Left lung (tissue), 14 donors: ENCODE measurements at places on chromosomes 4 and X.

- DNase-seq = no peak
- H3K27ac ChIP-seq = no peak overlapping the region
- no peaks in the 10 kb centered on the region for H3K36me3 ChIP-seq
- no peaks in the 10 kb centered on the region for H3K4me1 ChIP-seq
- no peak overlapping the region for H3K4me3 ChIP-seq
Observed at GRCh38 chr4:152229782-152230289, 306.1 kb downstream of the FBXW7 start.

- H3K4me1 ChIP-seq = no peaks in the 10 kb centered on the region
- H3K27ac ChIP-seq = no peak overlapping the region
- H3K36me3 ChIP-seq = no peaks in the 10 kb centered on the region
- H3K4me3 ChIP-seq = no peak overlapping the region
Observed at GRCh38 chr4:111115881-111116280, 493.0 kb upstream of the PITX2 start.

DNA sequence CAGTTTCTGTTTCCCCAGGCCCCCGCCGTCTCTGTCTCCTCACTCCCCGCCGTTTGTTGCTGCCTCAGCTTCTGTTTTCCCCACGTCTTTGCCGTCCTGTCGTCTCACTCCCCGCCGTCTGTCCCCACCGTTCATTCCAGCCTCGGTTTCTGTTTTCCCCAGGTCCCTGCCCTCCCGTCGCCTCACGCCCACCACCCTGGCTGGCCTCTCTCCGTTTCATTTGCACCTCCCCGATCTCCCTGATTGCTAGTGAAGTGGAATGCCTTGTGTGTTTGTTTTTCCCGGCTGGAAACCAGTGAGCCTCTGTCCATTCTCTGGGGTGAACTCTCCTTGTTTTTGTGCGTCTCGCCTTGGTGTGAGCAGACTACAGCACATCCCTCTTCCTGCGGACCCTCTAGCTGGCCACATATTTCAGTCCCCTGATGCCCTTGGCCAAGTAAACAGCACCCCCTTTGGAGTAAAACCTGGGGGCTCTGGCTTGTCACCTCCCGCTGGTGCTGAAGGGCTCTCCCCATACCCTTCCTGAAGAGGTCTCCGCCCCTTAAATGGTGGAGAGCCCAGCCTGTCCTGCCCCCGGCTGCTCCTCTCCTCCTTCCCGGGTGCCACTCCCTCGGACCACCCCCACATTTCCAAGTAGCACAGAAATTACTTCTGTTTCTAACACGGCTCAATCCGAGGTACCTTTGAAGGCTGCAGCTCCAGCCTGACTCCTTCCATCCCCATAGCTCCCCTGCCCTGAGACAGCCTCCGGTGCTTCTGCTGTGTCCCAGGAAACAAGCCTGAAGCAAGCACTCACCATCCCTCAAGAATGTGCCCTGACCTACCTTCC is 13.2 kb downstream of the TMEM175 start:
- H3K27me3 ChIP-seq = no peaks in the 10 kb centered on the region
- H3K4me1 ChIP-seq = no peaks in the 10 kb centered on the region
- no peak for DNase-seq
- no peaks in the 10 kb centered on the region for H3K36me3 ChIP-seq
- no peak overlapping the region for H3K4me3 ChIP-seq
- no peak overlapping the region for H3K27ac ChIP-seq

GRCh38 chr4:74014332-74014731 is 15.9 kb upstream of the CXCL5 start:
- H3K4me1 ChIP-seq = no peaks in the 10 kb centered on the region
- no peak overlapping the region for H3K4me3 ChIP-seq
- no peaks in the 10 kb centered on the region for H3K27me3 ChIP-seq
- no peaks in the 10 kb centered on the region for H3K36me3 ChIP-seq

DNA sequence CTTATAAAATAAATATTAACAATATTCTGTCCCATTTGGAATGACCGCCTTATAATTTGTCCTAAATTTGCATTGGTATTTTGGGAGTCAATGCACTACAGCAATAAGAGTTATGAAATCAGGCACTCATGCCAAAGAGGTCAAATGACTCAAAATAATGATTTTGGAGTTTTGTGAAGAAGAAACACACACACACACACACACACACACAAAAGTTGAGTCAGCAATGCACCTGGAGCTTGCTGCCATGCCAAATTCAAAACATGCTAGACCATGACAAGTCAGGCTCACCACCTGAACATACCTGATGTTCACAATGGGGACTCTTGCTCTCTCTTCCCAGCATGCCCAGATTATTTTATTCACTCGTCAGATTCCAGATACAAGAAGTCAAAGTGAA is 56.7 kb downstream of the PROM1 start:
- H3K27ac ChIP-seq = no peak overlapping the region
- no peaks in the 10 kb centered on the region for H3K27me3 ChIP-seq
- H3K36me3 ChIP-seq = no peaks in the 10 kb centered on the region
- no peak overlapping the region for H3K4me3 ChIP-seq
- DNase-seq = no peak
- H3K4me1 ChIP-seq = no peaks in the 10 kb centered on the region

GRCh38 chr4:144732584-144733428 is 86.8 kb downstream of the HHIP start:
- DNase-seq = no peak
- no peaks in the 10 kb centered on the region for H3K36me3 ChIP-seq
- no peak overlapping the region for H3K27ac ChIP-seq
- H3K4me1 ChIP-seq = no peaks in the 10 kb centered on the region
- H3K27me3 ChIP-seq = no peaks in the 10 kb centered on the region
- H3K4me3 ChIP-seq = no peak overlapping the region

- no peak for DNase-seq
- H3K27ac ChIP-seq = no peak overlapping the region
- H3K27me3 ChIP-seq = no peaks in the 10 kb centered on the region
- no peak overlapping the region for H3K4me3 ChIP-seq
Observed at GRCh38 chr4:168516841-168517240, 20.0 kb downstream of the PALLD start.

DNA sequence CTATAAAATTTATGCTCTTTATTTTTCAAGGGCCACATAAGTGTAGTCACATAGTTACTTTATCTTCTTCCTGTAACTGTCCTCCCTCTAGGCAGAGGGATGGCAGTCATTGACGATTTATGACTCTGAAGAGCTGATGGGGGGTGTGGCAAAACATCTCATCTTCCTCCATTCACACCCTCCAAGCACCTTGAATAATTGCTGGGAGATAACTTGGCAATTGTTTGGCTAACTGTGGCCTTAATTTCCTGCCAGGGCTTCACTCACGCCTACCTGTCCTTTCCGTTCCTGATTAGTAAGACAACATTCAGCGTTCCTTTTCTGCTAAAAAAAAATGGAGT is 329.2 kb downstream of the ARHGAP10 start:
- no peak for DNase-seq
- no peaks in the 10 kb centered on the region for H3K36me3 ChIP-seq
- H3K27ac ChIP-seq = no peak overlapping the region
- no peaks in the 10 kb centered on the region for H3K27me3 ChIP-seq
- no peak overlapping the region for H3K4me3 ChIP-seq

DNA sequence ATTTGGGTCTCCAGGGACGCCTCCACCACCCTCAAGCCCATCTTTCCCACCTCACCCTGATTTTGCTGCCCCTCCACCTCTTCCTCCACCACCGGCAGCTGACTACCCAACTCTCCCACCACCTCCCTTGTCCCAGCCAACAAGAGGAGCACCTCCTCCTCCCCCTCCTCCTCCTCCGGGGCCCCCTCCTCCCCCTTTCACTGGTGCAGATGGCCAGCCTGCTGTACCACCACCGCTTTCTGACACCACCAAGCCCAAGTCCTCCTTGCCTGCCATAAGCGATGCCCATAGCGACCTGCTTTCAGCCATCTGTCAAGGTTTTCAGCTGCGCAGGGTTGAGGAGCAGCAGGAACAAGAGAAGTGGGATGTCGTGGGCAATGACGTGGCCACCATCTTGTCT is 32.4 kb upstream of the ZNF81 start:
- no peak for DNase-seq
- no peak overlapping the region for H3K27ac ChIP-seq
- no peaks in the 10 kb centered on the region for H3K27me3 ChIP-seq
- no peak overlapping the region for H3K4me3 ChIP-seq

- H3K27ac ChIP-seq = no peak overlapping the region
- no peak for DNase-seq
- H3K27me3 ChIP-seq = peaks cover 65% of the 10 kb centered on the region
- H3K4me3 ChIP-seq = no peak overlapping the region
- H3K36me3 ChIP-seq = no peaks in the 10 kb centered on the region
- H3K4me1 ChIP-seq = peaks cover 12% of the 10 kb centered on the region
Observed at GRCh38 chr4:6338175-6338950, 68.7 kb downstream of the WFS1 start.

DNA sequence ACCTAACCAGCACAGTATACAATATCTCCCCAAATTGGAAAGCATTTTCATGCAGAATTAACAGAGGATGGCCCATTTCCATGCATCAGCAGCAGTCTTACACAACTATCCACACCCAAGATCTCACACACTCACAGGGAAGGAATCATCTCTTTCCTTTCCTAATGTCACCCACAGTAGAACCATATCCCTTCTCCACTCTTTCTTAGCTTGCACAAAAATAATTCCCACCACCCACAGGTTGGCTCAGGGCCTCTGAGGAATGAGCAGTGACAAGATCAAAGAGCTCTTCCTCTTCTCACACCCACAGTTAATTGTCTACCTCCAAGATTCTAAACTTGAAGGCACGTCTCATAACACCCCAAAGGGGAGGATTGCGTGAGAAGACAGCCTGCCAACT is 217.7 kb upstream of the VEGFC start:
- no peaks in the 10 kb centered on the region for H3K4me1 ChIP-seq
- no peak overlapping the region for H3K4me3 ChIP-seq
- no peak for DNase-seq
- no peak overlapping the region for H3K27ac ChIP-seq
- H3K27me3 ChIP-seq = no peaks in the 10 kb centered on the region

DNA sequence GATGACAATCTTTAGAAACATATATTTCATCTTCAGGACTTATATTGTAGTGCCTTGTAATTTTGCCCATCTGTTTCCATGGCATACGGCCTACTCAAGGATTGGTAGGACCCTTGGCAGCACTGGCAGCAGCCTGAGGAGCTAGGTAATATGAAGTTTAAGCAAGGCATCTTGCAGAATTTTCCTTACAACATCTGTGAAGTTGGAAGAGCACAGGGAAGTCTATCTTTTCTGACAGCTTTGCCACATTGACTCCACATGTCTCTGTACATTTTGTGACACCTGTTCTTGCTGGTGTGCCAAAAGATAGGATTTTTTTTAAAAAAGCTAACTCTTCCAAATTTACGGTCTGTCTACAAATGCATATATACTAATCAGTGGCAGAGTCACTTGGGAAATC is 1235.2 kb downstream of the PCDH7 start:
- no peak overlapping the region for H3K4me3 ChIP-seq
- DNase-seq = no peak
- H3K27me3 ChIP-seq = no peaks in the 10 kb centered on the region
- no peaks in the 10 kb centered on the region for H3K36me3 ChIP-seq

DNA sequence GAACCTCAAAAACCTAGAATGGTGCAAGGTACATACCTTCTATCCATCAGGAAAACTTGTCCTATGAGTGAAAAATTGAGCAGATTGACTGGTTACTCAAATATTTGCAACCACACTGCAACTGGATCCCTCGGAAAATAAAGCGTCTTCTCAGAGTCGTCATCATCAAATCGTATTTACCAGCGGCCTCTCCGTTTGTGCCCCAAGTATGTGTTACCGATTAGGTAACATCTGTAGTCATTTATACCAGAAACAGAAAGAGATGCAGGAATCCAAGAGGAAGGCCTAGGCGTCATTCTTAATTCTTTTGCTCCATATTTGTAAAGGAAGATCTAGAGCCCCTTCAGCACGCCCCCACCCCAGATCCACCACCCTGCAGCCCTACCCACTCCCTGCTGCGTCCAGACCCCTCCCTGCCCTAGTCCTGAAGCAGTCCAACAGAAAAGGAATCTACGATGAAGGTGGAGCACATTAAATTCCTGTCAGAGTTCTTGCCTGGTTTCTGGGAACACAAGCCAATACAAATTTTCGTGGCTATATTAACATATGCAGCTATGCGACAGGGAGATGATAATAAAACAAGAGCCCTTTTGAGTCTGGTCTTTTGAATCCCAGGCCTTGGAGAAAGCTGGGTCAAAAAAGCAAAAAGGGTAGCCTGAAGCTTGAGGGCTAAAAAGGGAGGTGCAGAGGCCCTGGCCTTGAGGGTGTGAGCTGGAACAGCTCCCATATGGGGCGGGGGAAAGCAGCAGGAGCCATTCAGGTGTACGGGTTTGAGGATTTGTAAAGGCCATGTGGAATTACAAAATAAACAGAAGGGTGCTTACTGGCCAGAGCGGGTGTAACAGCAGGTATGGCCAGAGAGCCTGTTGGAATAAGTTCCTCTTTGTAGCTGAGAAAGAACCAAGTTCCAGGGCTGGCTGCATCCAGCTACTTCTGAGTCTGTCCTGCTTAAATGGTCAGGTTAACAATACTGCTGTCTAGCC is 77.0 kb downstream of the ZNF827 start:
- no peaks in the 10 kb centered on the region for H3K36me3 ChIP-seq
- H3K4me1 ChIP-seq = no peaks in the 10 kb centered on the region
- no peak overlapping the region for H3K27ac ChIP-seq
- no peak overlapping the region for H3K4me3 ChIP-seq
